Activated CD8-positive, alpha-beta T cell treated with anti-CD3 and anti-CD28 coated beads for 36 hours (primary cell): ENCODE measurements at places on chromosomes 13 and 19.

DNA sequence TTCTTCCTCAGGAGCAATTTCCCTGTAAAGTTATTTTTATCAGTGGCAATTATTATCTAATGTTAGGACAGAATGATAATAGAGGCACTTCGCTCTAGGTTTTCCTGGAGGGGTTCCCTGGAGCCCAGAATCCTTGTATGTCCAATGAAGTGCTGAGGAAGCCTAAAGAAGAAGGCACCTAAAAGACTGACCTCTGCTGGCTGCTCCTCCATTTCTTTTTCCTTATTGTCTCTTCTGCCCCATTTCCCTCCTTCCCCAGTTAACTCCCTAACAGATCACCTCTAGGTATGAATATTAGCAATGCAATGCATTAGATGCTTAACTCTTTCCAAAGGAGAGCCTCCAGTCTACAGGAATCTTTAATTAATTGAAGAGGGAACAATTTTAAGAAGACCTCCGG is 985.4 kb downstream of the DIAPH3 start:
- DNase-seq: no peak

DNA sequence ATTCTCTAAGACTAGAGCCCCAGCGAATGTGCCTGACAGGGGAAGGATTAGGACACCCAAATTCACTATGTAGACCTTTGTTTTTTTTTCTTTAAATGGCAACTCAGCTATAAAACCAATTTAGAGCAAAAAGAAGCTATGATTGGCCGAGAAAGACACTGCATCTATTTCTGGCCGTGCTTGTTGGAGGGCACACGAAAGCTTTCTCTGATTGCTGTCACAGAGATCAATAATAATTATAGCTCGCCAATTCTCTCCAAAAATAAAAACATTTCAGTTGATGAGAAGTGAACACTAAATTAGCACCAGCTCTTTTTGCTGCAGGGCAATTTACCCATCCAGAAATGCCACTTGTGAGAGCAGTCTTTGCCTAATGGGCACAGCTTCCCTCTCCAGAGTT is 31.2 kb downstream of the CBY2 start:
- DNase-seq: no peak

- no peak for DNase-seq
Measured at GRCh38 chr19:33189453-33189852, 4.7 kb upstream of the LRP3 start.

DNA sequence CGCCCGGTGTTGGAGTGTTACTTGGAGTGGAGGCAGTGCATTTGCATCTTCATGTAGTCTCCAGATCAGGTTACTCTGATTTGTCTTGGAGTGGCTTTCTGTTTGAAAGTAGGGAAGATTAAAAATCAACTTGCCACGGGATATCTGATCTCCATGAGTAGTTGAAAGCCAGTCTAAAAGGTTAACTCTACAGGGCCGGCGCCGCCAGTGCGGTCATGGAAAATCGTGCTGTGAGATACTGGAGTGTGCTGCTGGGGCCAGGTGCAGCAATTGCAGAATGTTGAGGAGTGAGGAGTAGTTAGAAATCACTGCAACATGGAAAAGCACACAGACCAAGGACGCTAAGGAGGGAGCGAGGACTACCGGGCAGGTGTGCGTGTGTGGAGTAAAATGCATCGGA is 175.0 kb downstream of the STK24 start:
- no peak for DNase-seq

DNA sequence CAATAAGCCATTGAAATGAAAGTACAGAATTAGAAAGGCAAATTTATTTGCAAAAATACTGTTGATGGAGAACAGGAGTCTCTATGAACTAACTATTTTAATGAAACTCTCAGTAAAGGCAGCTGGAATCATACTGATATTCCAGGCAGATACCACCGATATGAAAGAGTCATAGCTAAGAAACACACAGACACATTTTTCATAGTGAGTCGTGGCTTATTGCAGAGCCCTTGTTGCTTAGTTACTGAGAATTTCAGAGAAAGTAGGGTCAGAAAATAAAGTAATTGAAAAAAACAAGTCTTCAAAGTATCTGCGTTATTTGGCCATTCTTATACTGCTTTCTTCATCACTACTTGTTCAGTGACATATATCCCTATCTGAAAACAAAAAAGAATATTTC is 1890.9 kb downstream of the PCDH9 start:
- no peak for DNase-seq

DNA sequence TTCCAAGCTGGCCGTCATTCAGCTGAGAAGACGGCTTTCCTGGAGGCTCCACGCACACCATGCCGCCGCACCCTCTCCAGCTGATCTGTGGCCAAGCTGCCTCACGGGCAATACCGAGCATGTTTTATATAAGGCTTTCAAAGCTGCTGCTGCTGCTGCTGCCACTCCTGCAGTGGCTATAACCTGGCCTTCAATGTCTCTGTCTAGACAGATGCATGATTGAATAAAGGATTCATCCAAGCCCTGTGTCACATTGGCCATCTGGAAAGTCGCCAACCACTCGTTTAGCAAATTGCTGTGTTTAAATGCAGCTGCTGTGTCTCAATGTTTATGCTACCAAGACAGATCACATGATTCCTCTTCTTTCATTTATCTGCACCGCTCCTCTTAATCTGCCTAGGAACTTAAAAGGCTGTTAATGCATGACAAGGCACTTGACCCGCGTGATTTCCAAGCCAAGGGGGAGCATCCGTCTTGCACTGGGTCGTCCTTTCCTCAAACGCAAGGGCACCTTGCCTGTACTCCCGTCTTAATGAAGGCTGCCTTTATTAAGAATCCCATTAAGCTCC is 114.3 kb downstream of the TEX26 start:
- no peak for DNase-seq

DNA sequence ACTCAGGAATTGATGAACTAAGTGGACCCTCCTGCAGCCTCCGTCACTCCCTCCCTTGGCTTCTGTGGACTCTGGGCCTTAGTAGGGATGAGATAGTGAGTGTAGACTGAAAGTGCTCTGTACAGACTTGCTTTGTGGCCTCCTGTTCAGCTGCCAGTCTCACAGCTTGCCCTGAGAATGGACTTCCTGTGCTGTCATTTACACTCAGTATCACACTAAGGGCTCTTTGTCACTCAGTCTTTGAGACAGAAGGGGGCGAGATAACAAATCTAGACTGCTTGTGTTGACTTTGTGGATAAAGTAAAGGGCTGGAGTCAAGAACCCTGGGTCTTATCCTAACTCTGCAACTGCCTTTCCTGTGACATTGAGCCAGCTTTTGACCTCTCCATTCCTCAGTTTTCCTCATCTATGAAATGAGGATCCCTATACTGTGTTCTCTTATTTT is 21.0 kb upstream of the SPRY2 start:
- DNase-seq: no peak

GRCh38 chr19:45296355-45296754 is 26.3 kb downstream of the CKM start:
- DNase-seq: peak; percentile 7

GRCh38 chr13:53012707-53013106 is 15.9 kb upstream of the OLFM4 start:
- DNase-seq: no peak

DNA sequence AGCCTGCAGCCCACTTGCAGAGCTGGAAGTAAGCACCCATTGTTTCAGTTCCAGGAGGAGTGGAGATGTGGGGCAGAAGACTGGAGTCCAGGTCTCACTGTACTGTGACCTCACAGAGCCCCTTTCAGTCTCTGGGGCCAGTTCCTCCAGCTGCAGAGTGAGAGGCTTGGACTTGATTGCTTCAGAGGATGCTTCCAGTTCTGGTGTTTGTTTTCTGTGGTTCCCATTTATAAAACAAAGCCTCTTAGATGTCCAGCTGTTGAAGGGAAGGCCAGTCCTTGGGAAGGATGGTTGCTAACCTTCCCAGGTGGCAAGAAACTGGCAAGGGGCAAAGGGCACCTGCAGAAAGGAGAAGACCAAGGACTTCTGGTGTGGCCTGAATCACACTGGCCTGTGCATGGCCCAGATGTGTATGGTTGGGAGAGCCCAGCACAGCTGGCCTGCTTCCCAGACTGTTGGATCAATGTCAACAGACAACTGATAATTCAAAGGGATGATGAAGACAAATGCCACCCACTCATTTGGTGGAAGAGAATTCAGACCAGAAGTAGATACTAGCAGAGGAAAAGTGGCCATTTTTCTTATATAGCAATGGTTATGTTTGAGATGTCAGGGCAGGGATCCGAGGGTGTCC is 218.5 kb downstream of the ZNF536 start:
- DNase-seq: no peak

GRCh38 chr19:34244611-34245299 is 9.6 kb upstream of the GARRE1 start:
- DNase-seq: no peak

GRCh38 chr19:10520652-10521318 is 3.5 kb upstream of the S1PR5 start:
- no peak for DNase-seq

GRCh38 chr19:6963937-6964336 is 57.3 kb downstream of the MBD3L2B start:
- DNase-seq: peak; percentile 65

GRCh38 chr13:66410314-66410713 is 819.8 kb downstream of the PCDH9 start:
- DNase-seq: no peak

- DNase-seq: no peak
Measured at GRCh38 chr13:102911336-102911735, 65.5 kb downstream of the ERCC5 start.
